ENCODE measurements at places on chromosomes 11 and 22.

GRCh38 chr11:33258631-33259205 is 1.5 kb downstream of the HIPK3 start:
- no peak for DNase-seq

- no peak for DNase-seq
Observed at GRCh38 chr11:34292111-34292510, 65.7 kb downstream of the ABTB2 start.

DNA sequence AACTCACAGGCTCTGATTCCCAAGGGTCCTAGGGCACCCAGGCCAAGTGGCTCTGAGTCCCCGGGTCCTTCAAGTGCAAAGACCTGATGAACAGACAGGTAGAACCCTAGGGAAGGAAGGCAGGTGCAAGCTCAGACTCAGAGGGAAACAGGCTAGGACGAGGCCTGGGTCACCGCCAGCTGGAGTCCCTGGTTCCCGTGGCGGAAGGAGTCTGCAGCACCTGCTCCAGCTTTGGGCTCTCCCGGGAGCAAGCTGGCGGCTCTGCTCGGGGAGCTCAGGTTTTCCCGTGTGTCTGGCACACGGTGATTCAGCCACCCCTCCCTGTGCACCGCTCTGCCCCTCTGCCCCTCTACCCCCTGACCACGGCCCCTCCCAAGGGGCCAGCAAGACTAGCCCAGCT is 59.8 kb downstream of the WNT7B start:
- no peak for DNase-seq

GRCh38 chr22:38788846-38789245 is 5.1 kb downstream of the DNAL4 start:
- no peak for DNase-seq

Measured in tibial artery (tissue), 4 donors.